ENCODE measurements at places on chromosomes 12 and 14.

- peak; percentile 51 for DNase-seq
Observed at GRCh38 chr12:101967506-101967905, 90.1 kb downstream of the DRAM1 start.

- DNase-seq, result no peak
Observed at GRCh38 chr14:91229005-91229382, 15.5 kb downstream of the GPR68 start.

GRCh38 chr14:65096323-65097089, 5.8 kb downstream of the MAX start:
- DNase-seq, result no peak

- DNase-seq, result no peak
Observed at GRCh38 chr12:77494296-77494695, 336.4 kb upstream of the NAV3 start.

- DNase-seq, result no peak
Observed at GRCh38 chr12:115810122-115810901, 467.2 kb downstream of the MED13L start.
